Renal cortex interstitium (tissue), 15 donors: ENCODE measurements at places on chromosomes 3 and 15. TPM values are rescaled to one million over a fixed set of nuclear protein-coding genes. Genes with fewer than 3 reads are reported as not detected.

TAGLN3 gene
- polyA plus RNA-seq = 1.5 TPM

FOXL2NB gene
- polyA plus RNA-seq = 0.06 TPM

DNA sequence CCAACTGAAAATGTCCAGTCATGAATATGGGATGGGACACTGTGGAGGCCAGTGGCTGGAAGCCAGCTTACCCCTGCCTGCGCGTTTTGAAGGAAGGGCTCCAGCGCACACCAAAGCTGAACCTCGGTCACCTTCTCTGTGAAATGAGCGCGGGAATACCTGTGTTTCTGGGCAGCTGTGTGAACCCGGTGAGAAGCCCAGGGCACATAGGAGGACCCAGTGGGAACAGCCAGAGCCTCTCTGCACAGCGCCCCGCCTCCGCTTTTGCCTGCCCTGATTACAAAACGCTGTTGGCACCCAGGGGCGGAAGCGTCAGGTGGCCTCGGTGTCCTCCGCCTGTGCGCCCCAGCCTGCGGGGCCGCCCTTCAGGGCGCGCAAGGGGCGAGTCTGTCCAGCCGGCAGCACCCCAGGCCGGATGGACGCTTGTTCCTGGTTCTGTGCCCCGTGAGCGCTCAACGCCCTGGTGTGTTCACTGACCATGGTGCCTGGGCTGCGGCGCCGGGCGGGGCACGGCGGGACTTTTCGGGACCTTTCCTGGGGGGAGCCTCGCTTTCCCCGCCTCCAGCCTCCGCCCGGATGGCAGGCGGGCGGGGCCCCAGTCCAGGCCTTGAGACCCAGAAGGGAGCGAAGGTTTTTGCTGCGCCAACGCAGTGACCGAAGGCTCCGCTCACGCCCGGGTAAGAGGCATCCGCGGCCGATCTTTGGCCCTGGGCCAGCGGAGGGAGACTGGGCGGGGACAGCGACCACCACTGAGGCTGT, at the start of gene SQOR:
Gene SQOR, plus strand, starts transcription at position 598 of the 759 bp plus-strand sequence. CDS start 23,895 bp downstream, outside the sequence.
- DNase-seq = peak; percentile 48

GRCh38 chr3:67998281-67998680, 343.9 kb upstream of the SUCLG2 start:
- peak; percentile 25 for DNase-seq

GRCh38 chr3:141271279-141272030, 39.8 kb downstream of the PXYLP1 start:
- DNase-seq = no peak
